Fibroblast of skin of right biceps (primary cell): ENCODE measurements at places on chromosomes 16 and 17.

DNA sequence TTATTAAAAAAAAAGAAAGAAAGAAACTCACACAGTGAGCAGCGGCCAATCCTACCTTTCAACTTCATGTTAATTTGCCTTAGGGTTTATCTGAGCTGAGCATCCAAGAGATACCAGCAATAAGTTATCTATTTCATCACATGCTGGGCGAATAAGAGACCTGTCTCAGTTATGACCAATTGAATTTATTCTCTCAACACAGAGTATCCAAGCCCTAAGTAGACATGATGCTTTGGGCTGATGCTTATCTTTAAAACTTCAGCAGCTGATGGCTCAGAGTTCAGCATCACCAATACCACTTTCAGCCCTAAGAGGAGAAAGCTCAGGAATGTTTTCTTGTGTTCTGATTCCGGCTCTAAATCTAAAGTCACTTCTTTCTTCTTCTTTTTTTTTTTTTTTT is 489.0 kb upstream of the ZFHX3 start:
- no peak for DNase-seq

GRCh38 chr17:38900978-38901656 is 24.3 kb upstream of the LASP1NB start:
- peak; percentile 100 for DNase-seq

DNA sequence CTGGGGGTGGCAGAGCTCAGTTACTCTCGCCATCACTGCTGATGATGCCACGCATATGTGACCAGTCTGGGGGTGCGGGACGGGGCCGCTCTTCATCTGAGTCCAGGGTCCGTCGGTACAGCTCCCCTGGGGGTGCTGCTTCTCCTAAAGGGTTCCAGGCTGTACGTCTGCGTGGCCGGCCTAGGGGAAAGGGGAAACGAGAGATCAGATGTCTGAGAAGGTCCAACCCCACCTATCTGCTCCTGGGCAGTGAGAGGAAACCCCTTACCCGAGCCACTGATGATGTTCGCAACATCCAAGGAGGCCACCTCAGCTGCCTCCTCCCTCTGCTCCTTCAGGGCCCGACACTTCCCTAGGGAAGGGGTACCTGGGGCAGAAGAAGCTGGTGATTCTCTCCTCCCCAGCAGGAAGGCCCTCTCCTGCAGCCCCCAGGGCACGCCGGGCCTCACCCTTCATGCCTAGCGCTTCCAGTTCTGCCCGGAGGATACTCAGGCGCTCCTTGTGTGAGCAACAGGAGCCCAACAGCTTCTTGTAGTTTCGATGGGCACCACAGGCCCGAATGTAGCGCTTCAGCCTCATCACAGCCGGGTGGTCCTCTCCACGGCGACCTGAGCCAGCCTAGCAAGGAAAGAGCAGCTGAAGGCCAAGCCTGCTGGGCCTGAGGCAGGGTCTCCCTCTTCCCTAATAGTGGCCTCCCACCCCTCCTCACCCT is 2.1 kb downstream of the HIRIP3 start:
- DNase-seq, result no peak

- DNase-seq, result no peak
Measured at GRCh38 chr17:47915776-47916398, 19.9 kb downstream of the SP2 start.

DNA sequence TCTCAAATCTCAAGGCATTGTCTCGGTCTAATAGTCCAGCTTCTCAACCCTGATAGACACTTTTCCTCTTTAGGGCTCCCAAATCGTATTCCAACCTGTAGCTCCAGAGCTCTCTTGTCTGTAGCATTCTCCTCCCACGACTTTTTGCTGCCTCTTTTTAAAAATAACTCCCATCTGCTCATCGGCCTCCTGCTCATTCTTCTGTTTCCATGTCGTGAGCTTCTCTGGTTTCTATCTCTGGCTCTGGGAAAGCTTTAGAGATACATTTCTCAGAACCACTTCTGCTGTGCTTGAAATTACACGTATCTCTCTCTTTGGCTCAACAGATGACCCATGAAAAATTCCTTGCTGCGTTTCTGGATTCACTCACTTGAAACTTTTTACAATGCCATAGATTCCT is 609.6 kb upstream of the C16orf82 start:
- DNase-seq, result no peak

- DNase-seq, result no peak
Measured at GRCh38 chr16:5642011-5642410, 544.4 kb upstream of the EEF2KMT start.
